Right ventricle myocardium inferior (tissue), 1 donor: ENCODE measurements at places on chromosomes 5 and 9.
A peak's percentile ranks its signal among the peaks of the same experiment; 100 is the strongest.

- no peak for DNase-seq
These were observed 130.0 kb upstream of the LHFPL2 start for GRCh38 chr5:78778538-78778937.

DNA sequence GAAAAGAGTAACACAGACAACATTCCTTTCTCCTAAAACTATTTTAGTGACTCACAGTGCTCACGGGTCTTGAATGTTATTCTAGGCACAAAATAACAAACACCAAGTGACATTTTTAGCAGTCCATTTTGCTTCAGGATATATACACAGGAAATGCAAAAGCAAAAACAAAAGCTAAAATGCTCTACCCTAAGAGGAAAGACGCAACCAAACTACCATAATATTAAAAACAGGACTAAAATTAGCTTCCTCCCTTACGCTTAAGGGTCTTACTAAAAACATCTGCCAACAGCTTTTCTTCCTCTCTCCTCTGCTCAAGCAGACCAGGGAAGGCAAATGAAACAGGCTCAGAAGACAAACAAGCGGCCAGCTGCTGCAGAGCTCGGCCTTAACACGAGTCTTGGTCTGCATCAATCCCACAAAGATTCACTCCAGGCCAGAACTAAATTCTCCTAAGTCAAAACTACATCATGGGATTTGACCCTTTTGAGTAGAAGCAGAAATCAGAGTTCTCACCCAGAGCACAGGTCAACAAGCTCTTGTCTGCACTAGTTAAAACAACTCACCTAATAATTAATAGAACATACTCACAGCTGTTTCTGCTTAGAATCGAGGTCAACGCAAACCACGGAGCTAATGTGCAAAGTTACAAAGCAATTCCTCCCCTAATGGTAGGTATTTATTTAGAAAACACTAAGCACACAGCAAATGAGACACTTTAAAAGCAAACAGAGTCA, 62.3 kb downstream of the RAPGEF1 start:
- DNase-seq: no peak

DNA sequence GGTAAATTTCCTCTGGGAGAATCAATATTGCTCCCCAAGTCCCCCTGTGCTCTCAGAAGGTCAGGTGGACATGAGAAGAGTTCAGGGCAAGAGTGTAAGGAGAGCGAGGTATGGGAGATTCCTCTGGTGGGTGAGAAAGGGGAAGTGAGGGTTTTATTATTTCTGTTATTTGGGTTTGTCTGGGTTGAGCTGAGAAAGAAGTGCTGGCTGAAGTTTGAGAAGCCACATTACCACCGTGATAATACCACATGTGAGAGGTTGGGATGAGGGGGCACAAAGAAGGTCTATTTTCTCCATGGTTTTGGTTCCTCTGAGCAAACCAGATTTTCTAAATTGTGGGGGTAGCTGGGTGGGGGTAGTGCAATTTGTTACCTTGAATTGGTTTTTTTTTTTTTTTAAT, 350.4 kb downstream of the OSTF1 start:
- DNase-seq: no peak

GRCh38 chr5:7876867-7877266, 7.9 kb downstream of the MTRR start:
- DNase-seq: no peak

DNA sequence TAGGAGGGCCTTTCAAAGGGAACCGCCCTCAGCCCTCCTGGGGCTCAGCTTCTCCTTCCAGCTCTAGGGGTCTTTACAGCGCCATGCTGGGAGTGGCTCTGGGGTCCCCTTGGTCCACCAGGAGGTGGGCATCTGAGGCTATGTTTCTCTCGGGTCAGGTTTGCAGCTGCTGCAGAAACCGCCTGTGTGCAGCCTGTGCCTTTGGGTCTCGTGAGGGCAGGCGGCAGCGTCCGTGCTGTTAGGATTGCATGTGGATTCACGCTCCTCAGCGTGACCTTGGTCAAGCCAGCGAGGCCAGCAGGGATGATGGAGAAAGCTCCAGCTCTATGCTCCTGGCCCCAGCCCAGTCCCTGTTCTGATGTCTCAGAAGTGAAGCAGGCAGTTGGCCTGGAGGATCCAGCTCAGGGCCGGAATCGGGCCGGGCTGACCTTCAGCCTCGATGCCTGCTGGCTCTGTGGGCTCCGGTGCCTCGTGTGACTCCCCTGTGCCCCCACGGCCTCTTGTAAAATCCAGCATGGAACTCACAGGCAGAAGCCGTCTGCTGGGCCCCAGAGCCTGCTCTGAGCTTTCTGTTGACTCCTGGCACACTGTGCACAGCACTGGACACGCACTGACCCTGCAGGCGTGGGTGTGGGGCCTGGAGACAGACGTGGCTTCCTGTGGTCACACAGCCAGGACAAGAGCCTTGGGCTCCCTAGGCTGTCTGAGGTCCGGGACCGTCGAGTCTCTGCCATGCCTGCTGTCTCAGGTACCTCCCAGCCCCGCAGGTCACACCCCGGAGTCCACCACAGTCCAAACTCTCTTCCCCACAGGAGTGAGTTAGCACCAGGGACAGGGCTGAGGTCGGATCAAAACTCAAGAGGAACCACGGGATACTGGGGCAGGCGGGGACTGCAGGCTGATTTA, 54.3 kb downstream of the TRIP13 start:
- DNase-seq: peak; percentile 68

GRCh38 chr5:174625591-174626350, 98.6 kb upstream of the MSX2 start:
- DNase-seq: no peak

- no peak for DNase-seq
These were observed 12.7 kb upstream of the IRF1 start for GRCh38 chr5:132503244-132503643.
